ENCODE measurements at places on chromosomes 7 and 10.

DNA sequence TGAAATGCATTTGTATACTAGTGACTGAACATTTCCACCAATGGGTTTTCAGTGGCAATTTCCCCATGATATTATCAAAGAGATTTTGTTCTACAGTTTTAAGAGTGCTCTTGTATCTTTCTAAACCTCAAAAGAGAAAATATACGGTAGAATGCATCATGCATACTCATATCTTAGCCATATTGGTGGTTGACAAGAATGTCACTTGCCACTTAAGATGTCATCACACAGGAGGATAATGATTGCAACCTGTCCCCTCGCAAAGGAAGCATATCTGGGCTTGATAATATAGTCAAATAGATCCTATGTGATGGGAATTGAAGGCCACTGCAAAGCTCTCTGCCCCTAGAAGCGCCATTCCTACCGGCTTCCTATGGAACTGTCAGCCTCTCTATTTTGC, 79.3 kb upstream of the ARMC3 start:
- DNase-seq = no peak

- no peak for DNase-seq
Measured at GRCh38 chr7:143038635-143039034, 11.7 kb upstream of the OR9A2 start.

- DNase-seq = no peak
Measured at GRCh38 chr10:1368842-1369171, 312.6 kb downstream of the WDR37 start.

DNA sequence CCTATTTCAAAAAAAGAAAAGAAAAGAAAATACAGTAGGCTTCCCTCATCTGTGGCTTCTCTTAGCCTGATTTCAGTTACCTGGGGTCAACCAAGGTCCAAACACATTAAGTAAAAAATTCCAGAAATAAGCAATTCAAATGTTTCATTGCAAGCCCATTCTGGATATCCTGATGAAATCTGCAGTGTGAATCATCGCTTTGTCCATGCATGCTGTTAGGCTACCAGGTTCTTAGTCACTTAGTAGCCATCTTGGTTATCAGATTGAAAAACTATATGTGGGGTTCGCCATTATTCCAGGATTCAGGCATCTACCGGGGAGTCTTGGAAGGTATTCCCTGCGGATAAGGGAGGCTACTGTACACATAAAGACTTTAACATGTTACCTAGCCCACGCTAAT, 991 bp upstream of the FAM204A start:
- DNase-seq = no peak

DNA sequence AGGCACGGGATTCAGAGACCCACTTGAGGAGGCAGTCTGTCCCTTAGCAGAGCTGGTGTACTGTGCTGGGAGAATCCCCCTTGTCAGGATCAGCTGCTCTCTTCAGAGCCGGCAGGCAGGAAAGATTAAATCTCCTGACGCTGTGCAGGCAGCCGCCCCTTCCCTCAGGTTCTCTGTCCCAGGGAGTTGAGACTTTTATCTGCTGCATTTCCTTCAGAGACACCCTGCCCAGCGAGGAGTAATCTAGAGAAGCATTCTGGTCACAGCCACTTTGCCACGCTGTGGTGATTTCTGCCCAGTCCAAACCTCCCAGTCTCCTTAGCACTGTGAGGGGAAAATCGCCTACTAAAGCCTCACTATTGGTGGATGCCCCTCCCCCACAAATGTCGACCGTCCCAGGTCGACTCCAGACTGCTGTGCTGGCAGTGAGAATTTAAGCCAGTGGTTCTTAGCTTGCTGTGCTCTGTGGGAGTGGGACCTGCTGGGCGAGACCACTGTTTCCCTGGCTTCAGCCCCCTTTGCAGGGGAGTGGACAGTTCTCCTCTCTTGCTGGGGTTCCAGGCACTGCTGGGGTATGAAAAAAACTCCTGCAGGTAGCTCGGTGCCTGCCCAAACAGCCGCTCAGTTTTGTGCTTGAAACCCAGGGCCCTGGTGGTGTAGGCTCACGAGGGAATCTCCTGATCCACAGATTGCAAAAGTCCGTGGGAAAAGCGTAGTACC, 265.4 kb downstream of the ZWINT start:
- DNase-seq = no peak

GRCh38 chr7:151201751-151202150, 8.5 kb downstream of the H2BK1 start:
- no peak for DNase-seq

DNA sequence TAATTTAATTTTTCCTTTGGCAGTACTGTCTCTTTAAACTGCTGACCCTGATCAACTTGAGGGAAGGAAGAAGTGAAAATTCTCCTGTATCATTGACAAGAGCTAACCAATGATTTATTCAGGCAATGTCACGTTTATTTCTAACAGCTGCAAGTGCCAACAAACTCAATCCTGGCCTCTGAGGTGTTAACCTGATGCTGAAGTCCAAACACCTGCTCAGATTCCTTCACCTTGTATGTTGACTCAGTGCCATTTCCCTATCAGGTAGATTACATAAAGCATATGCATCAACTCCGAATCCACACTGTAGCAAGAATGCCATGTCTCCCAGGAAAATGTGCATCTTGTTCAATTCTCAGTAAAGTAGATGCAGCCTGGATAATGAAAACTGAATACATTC, 820.0 kb downstream of the XPNPEP1 start:
- DNase-seq = no peak

Measured in stimulated activated CD8-positive, alpha-beta memory T cell treated with anti-CD3 and anti-CD28 coated beads, Interleukin-2, amount 100 ng/mL, for 48 hours (primary cell).